ENCODE measurements at places on chromosomes 1 and 21.

DNA sequence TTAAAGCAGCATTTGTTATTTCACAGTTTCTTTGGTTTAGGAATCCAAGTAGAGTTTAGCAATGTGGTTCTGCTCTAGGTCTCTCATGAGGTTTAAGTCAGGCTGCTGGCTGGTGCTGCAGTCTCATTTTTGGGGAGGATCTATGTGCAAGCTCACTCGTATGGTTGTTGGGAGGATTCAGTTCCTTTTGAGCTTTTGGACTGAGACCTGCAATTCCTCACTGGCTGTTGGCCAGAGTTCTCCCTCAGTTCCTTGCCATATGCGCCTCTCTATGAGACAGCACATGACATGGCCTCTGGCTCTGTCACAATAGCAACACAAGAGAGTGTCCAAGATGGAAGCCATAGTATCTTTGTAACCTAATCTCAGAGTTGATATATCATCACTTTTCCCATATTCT, 91.0 kb downstream of the OLFML2B start:
- no peak for DNase-seq

GRCh38 chr1:245183429-245183828, 28.6 kb downstream of the KIF26B start:
- DNase-seq, result no peak

- no peak for DNase-seq
These were observed 9.6 kb upstream of the SPRR2F start for GRCh38 chr1:153122831-153123421.

GRCh38 chr1:36752891-36753361, 270.2 kb upstream of the CSF3R start:
- DNase-seq, result no peak

All from astrocyte of the spinal cord (primary cell).